ENCODE measurements at places on chromosomes 16 and 17. TPM values are rescaled to one million over a fixed set of nuclear protein-coding genes. Genes with fewer than 3 reads are reported as not detected.

- DNase-seq, result no peak
Measured at GRCh38 chr17:32318071-32318470, 23.9 kb downstream of the C17orf75 start.

- no peak for DNase-seq
Measured at GRCh38 chr16:28596840-28597691, at the start of gene SULT1A2. Gene SULT1A2, minus strand, starts transcription at chr16:28597050. Its CDS starts 1,120 bp downstream, at chr16:28595930.

DNA sequence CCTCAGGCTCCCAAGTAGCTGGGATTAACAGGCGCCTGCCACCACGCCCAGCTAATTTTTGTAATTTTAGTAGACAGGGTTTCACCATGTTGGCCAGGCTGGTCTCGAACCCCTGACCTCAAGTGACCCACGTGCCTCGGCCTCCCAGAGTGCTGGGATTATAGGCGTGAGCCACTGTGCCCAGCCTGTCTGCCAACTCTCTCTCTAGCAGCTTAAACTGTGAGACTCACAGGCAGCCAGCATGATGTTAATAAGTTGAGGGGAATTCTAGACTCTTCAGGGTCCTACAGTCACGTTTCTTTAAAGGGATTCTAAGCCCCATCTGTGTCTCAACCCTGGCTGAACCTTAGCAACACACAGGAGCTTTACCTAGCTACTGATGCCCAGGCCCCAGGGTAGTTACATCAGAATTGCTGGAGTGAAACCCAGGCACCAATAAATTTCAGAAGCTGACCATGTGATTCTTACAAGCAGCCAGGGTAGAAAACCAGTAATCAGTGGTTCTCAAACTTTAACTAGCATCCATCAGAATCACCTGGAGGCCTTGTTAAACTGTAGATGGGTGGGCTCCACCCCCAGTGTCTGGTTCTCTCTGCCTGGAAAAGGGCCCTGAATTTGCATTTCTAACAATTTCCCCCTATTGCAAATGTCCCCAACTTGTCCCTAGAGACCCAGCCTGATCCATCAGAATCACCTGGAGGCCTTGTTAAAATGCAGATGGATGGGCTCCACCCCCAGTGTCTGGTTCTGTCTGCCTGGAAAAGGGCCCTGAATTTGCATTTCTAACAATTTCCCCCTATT, 30.7 kb downstream of the GPRC5B start:
- DNase-seq, result no peak

Gene ENO3
- 4.0 TPM for total RNA-seq

DNA sequence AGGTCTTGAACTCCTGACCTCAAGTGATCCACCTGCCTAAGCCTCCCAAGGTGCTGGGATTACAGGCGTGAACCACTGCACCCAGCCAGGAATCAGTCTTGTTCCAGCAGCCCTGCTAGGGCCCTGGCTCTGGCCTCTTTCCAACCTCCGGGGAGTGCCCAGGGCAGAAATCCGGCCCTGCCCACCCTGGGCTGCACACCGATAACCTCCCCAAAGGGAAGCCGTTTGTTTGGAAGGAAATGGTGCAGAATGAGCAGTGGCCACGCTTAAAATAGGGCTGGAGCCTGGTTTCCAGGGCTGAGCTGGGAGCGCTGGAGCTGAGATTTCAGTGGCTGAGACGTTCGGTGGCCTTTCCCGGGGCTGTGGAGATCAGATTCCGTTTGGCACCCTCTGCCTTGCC, 17.8 kb upstream of the EMP2 start:
- DNase-seq, result no peak

Gene CSH1
- not detected for total RNA-seq

GRCh38 chr16:50610331-50611262, 62.4 kb downstream of the NKD1 start:
- DNase-seq, result no peak

Gene ABCC1
- total RNA-seq, result 14.6 TPM

Gene RNFT1
- total RNA-seq, result 11.4 TPM

Gene ASPSCR1
- total RNA-seq, result 25.8 TPM

DNA sequence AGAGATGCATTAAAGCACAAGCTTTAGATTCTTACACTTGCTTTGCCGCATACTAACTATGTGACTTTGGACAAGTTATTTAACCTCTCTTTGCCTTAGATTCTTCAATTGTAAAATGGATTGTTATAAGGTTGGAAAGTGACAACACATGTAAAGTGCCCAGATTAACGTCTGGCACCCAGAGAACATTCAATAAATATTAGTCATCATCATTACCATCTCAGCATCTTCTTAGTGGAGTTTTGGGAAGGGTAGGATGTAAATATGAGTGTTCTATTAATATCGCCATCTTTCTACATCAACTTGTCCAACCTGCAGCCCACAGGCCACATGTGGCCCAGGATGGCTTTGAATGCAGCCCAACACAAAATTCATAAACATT, 27.4 kb upstream of the FAM20A start:
- no peak for DNase-seq

DNA sequence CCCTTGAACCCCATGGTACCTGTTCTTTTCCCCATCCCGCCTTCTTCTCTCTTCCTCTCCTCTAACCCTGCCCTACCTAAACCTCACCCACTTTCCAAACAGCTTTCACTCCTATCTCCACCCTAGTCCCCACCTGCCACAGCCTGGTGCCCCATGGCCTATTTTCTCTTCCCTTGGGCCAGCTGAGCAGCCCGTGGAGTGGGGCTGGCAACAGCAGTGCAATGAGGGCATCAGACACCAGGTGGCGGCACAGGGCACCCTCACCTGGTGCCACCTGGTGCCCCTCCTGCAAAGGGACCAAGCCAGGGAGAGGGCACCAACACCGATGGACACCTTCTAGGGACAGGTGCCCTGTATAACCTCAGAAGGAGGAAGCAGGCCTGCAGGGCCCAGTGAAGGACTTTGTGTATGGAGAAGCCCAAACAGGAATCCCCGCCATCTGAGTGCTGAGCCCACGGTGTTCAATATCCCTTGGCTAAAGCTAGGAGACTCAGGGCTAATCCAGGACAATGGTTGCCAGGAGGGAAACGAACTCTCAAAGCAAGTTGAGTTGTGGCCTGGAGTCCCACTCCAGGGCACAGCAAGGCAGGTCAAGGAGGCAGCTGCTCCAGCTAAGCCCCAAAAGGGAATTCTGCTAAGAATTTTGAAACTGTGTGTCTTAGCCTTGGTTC, 4.0 kb upstream of the ABCC3 start:
- peak; percentile 55 for DNase-seq

Gene GJD3
- total RNA-seq, result not detected
